GM20000 (cell line): ENCODE measurements at places on chromosomes 7 and 10.

- no peak for DNase-seq
Observed at GRCh38 chr10:14558025-14558424, 216.7 kb downstream of the FAM107B start.

DNA sequence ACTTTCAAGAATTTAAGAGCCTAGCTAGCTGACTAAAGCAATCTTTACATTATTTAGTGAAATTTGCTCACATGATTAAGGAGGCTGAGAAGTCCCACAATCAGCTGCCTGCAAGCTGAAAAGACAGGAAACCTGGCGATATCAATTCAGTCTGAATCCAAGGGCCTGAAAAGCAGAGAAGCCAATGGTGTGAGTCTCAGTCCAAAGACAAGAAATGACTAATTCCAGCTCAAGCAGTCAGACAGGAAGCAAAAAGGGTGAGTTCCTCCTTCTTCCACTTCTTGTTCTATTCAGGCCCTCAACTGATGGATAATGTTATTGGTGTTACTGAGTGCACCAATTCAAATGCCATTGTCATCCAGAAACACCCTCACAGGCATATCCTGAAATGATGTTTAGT is 1231.6 kb upstream of the CELF2 start:
- DNase-seq: no peak

- no peak for DNase-seq
Observed at GRCh38 chr7:29208410-29209250, 14.1 kb downstream of the CHN2 start.

DNA sequence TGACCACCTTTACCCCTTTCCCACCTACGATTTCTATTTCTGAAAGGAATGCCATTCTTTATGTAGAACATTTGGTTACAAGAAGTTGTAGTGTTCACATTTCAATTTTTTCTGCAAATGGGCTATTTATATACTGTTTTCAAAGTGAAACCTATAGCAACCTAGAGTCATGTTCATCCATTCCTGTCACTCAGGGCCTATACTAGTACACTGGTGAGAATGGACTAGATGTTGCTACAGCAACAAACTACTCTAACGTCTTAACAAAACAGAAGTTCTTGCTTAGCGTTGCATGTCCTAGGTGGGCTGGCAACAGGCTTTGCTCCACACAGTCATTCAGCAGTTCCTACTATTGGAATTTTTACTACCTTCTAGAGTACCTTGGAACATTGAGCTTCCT is 16.3 kb downstream of the CASD1 start:
- DNase-seq: no peak

DNA sequence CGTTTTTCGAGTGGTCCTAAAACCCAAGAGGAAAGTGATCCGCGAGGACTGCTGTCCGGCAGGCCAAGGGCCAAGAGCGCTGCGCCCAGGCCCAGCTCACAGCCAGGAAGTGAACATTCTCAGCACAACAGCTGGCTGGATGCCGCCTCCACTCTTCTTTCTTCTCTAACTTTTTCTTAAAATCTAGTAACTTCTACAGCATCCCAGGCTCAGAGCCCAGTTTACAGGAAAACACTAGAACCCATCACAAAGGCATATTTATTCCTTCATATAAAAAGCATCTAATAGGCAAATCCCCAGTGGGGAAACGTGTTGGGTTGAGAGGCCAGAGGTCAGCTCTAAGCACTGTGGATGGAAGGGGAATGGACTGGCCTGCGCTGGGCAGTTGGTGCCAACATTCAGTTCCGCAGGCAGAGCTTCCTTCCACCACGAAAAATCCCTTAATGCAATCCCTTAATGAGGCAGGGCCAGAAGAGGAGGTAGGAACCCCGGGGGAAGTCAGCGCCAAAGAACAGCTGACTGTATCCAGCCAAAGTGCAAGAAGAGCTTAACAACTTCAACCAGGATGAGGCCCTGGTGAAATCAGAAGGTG is 74.8 kb downstream of the ZRANB1 start:
- DNase-seq: no peak

DNA sequence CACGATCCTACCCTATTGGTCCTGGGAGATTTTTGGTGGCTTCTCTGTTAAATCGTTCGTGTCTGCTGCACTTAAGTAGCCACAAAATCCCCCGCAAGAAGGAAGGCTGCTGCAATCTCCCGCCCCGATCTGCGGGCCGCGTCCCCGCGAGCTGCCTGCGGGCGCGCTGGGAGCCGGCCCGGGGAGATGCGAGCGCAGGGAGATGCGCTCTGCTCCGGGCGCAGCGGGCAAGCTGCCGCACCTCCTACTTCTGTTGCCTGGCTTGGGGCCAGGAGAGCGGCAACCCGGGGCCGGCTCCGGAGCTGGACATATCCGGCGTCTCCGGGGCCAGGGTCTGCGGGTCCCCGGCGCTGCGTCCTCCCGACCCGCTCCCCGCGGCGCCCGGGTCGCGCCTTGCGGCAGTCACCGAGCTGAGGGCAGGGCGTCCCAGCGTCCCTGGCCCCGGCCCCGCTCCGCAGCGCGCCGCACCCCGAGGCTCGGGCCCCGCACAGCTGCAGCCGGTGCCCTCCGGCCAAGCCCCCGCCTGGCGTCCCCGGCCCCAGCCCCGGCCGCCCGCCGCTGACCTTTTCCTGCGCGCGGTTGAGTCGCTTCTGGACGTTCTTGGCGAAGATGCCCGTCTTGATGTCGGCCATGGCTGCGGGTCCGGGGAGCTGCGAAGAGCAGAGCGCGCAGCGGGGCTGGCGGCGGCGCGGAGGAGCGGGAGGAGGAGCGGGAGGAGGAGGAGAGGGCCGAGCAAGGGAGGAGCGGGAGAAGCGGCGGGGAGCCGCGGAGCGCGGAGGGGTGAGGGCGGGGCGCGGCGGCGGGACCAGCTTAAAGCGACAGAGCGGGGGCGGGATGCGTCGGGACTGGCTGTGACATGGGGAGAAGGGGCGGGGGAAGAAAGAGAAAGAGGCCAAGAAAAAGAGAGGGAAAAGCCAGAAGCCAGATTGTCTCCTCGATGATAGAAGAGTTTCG is at the start of gene AMPH:
TSS of gene AMPH (minus strand) at position 654 of the 954 bp plus-strand sequence. CDS start at position 632, 22 bp downstream.
- peak; percentile 16 for DNase-seq

DNA sequence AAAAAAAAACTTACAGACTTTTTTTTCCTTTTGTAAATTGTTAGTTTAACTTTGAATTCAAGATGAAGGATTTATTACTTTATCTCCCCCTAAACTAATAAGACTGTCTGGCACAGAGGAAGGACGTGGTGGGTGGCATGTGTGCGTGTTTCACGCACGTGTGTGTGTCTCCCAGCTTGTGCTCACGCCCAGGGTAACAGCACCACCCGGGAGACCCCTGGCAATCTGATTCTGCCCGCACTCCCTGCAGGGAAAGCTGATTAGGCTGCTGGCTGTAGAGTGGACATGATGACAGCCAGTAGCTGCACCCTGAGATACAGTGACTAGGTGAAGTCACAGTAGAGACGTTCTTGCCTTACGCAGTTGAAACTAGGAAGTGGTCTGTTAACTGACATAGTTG is 25.3 kb downstream of the WIPI2 start:
- DNase-seq: no peak

- no peak for DNase-seq
Observed at GRCh38 chr10:62852961-62853702, 37.0 kb upstream of the EGR2 start.

- DNase-seq: peak; percentile 15
Observed at GRCh38 chr7:32958046-32959025, 1.1 kb downstream of the FKBP9 start.

GRCh38 chr10:28533186-28533564 is 257 bp downstream of the WAC start:
- no peak for DNase-seq

DNA sequence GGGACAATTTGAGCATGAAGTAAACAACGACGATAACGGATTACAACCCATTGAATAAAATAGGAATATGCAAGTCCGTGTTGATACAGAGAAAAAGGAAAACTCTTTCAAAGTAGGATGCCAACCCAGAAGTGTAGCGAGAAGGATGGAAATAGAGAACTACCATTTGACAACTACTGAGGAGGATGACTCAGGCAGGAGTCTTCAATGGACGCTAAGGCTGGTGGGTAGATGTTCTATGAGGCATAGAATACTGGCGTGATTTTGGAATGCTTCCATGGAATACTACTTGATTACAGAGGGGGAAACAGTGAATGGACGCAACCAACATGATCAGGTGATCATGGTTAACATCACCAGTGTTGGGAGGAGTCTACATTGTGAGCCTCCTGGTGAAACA is 828 bp upstream of the CFAP70 start:
- no peak for DNase-seq

GRCh38 chr10:79066411-79067240 is 2.1 kb upstream of the ZMIZ1 start:
- DNase-seq: peak; percentile 81

DNA sequence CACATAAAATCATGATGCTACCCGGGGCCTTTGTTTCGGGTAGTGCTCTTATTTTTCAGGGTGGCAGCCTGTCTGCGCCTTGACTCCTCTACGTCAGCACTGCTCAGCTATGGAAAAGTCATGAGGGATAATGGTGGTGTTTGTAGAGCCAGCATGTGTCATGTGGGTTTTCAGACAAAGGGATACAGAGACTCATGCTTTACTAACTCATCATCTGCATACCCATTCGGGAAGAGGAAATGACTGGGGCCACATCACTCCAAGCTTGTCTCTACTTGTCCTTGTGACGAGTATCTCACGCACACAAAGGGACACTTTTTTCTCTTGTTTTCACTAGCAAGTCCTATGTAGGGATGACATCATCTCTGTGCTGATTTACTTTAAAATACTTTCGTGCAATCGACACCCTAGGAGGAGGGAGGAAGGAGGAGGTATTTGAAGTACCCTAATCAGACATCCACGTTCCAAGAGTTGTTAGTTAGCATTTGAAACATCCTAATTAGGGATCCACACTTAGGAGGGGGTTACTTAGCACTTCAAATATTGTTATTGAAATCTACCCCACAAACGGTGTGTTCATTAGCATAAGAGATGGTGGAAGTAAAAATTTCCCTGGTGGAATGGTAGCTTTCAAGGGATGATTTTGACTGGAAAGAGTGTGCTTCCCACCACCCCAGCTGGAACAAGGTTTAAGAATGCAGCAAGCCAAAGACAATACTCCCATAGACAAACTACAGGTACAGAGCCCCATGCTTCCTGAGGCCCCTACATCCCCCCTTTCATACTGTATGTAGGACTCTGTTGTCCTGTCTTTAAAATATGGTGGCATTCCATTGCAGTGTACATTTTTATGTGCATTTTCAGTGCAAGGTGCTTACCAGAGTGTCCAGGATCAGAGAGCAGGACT is 52.0 kb downstream of the THNSL1 start:
- DNase-seq: no peak

DNA sequence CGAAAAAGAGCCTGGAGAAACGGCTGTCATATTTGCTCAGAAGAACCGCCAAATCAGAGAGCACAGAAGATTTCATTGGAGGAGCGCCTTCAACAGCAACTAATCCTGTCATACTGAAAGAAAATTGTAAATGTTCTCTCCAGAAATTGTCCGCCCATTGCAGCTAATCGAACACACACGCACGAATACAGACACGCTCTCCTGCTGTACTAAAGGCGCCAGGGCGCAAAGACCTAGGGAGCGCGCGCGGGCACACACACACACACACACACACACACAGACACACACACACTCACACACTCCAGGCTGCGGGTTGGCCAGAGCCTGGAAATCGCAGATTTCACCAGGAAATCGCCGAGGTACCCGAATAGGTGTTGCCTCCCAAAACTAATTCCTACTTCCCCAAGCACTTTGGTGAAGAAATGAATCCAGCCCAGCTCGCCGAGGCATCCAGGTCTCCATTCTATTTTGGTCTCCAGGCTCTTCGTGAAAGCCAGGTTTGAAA is at the start of gene CHRM2:
TSS of gene CHRM2 (plus strand) at position 157 of the 505 bp plus-strand sequence. CDS start 146,214 bp downstream, outside the sequence.
- no peak for DNase-seq

GRCh38 chr7:40815512-40815911 is 680.7 kb downstream of the SUGCT start:
- DNase-seq: no peak

- DNase-seq: no peak
Observed at GRCh38 chr7:100687751-100688300, 6.2 kb downstream of the GIGYF1 start.

DNA sequence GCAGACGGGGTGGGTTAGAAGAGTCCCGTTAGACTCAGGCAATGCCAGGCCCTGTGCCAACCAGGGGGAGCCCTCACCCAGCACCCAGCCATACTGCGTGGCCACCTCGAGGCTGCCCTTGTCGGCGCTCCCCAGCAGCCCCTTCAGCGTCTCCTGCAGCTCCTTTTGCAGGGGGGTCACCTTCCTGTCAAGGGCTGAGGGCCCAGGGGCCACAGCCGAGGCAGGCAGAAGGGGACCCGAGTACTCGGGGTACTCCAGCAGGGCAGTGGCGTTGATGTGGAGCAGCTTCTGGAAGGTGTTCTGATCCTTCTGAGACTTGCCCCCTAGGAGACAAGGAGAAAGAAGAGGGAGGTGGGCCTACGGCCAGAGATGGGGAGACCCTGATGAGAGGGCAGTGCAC is 9.7 kb downstream of the TBRG4 start:
- no peak for DNase-seq

- no peak for DNase-seq
Observed at GRCh38 chr7:142733271-142733670, 16.0 kb upstream of the PRSS1 start.
